Stimulated activated CD4-positive, alpha-beta T cell treated with anti-CD3 and anti-CD28 coated beads, Interleukin-2, amount 100 ng/mL, for 48 hours (primary cell): ENCODE measurements at places on chromosomes 7 and 10.

- DNase-seq = no peak
Measured at GRCh38 chr10:82883603-82884002, 1008.6 kb downstream of the NRG3 start.

DNA sequence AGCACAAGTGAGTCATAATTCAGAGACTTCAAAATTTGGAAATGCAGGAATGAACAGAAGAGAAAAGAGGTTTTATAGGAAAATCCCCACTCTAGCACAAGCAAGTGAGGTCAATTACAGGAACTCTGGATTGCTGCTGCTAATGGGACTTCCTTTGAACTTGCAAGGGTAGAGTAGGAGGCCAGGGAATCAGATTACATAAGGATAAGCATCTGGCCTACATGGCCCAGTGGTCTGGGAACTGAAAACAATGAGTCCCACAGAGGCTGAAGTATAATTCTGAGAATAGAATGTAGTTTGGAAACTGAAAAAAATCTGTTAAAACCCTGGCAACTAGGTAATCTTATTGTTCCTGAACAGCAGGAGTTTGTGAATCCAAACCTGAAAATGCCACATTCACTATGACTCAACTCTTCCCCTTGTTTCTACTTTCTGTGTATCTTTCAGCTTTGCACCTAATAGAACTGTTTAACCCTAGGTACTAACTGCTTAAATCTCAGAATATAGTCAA is 66.5 kb downstream of the CTNNA3 start:
- DNase-seq = no peak

DNA sequence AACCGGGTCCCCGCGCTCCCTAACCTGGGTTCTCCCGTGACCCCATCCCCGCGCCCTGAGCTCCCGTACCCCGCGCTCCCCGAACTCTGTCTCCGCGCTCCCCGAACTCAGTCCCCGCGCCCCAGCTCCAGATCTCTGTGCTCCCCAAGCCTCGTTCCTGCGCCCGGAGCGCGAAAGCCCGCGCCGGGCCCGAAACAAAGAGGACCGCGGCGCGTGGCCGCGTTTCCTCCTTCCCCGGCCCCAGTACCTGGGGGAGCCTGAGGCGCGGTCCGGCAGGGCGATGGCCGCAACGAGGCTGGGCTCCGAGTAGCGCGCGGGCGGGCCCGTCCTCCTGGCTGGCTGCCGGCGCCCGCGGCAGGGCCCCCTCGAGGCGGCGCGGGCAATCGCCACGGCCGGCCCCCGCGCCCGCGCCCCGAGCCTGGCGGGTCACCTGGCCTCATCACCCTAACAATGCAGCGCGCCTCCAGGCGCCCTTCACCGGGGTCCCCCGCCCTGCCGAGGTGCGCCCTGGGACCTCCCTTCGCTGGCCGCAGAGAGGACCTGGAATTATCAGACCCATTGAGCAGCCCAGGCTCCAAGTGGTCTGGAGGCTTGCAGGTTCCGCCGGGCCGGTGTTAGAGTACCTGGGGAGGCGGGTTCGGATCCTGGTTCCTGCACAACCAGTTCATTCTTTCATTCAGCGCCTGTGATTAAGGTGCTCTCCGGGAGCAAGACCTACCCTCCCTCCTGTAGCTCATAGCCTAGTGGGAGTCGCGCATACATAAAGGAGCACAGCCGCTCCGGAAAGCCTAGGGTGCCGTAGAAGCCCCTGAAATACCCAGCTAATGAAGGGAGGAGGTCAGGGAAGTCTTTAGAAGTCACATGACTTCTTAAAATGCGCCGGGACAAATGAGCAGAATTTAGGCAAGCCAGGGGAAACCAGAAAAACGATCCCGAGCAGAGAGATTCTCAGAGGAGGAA is at the start of gene TNS3:
Gene TNS3 (minus strand): TSS at position 308 of the 960 bp plus-strand sequence. CDS start 142,475 bp downstream, outside the sequence.
- DNase-seq = no peak

DNA sequence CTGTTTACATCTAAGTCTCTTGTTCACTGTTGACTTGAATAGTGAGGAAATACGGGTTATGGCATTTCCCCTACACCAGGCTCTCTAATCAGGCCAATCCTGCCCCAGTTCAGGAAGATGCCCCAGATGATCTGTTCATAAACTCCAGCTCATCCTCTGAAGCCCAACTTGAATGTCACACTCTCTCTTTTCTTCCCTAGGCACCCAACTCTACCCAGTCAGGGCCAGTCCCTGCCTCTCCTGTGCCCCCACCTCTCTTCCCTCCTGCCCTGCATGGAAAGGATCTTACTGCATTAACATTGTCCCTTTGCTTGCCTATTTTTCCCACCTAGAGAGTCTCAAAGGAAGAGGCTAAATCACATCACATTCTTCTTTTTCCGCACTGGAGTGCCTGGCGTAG is 10.6 kb upstream of the TRPV6 start:
- no peak for DNase-seq

DNA sequence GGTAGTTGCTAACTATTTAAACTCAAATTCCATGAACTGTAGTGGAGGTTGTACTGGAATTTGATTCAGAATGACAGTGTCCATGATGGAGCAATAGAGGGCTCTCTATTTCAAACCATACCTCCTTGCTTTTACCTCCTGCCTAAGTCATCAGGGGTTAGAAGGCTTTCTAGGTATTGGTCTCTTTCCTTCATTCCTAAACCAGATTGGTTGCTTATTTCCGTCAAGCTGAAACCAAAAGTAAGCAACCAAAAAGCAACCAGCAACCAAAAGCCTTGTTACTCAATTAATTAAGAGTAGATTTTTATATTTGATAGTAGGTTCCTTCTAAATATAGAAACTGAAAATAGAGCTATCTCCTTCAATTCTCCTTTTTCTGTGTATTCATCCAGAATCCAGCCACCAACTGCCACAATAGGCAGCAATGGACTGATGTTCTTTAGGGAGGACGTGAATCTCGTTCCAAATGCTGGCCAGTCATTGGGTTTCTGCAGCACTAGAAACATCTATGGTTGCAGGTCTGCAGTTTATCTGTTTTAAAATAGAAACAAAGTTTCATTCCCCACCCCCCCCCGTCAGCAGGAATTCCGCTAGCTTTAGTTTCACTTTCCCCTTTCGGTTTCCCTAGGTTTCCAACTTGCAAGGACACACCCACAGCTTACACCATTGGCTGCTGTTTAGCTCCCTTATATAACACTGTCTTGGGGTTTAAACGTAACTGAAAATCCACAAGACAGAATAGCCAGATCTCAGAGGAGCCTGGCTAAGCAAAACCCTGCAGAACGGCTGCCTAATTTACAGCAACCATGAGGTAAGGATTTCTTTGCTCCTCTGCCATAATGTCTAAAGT is at the start of gene IFIT1:
Gene IFIT1 (plus strand): TSS at position 717 of the 850 bp plus-strand sequence. CDS start 90 bp downstream, at position 807.
- DNase-seq = no peak

DNA sequence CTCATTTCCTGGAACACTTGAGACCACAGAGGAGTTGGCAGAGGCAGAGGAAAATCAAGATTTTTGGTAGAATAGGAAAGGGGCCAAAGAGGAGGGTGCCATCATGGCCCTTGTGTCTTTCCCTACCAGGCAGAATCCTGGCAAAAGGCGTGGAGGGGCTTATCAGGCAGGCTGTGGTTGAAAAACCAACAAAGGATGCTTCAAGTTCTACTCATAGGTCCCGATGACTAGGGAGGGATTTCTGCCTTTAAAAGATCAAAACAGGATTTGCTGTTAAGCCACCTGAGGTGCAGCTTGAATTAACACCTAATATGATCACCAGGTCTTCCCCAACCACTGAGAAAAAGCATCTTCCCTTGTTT is 45.7 kb downstream of the BPGM start:
- DNase-seq = no peak

DNA sequence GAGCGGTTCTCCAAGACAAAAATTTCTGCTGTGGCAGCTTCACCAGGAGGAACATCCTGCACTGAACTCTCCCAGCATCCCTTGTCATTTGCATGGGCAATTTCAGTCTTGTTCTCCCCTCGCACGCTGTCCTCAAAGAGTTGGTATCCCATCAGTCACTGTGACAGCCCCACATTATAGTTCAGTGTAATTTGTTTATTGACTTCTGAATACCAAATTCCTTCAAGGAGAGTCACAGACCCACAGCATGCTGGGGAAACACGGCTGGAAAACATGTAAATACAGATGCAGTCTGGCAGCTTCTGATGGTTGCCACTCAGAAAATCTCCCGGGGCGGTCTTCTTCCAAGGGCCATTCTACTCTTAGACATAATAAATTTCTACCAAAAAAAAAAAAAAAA is 151.0 kb upstream of the NEBL start:
- DNase-seq = no peak

DNA sequence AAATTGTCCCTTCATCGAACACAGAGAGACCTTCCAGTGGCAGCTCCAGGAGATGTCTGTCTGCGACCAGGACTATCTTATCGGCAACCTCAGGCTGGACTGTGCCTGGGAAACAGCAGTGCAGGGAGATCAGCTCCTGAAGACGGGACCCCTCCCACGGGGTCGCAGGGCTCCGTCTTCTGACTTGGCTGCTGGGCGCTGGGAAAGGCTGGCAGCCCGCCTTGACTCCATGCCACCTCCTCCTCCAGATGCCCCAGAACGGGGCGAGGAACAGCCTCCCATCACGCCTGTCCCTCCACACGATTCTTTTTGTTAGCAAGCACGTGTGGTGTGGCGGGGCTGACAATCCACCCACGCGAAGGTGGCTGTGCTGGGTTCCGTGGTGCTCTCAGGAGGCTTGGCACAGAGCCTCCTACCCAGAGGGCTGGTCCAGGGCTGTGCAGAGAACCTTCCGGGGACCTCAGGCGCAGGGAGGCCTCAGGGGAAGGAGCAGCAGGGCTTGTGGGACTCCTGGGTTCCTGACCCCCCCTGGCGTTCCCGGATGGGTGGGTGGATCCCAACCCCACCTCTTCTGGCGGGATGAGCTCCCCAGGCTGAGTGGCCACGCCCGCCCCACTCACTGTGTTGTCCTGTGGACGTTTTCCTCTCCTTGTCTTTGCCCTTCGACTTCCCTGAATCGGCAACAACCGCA is 47.6 kb upstream of the NKX6-2 start:
- DNase-seq = no peak

GRCh38 chr7:151731022-151731441 is 145.9 kb downstream of the PRKAG2 start:
- no peak for DNase-seq

DNA sequence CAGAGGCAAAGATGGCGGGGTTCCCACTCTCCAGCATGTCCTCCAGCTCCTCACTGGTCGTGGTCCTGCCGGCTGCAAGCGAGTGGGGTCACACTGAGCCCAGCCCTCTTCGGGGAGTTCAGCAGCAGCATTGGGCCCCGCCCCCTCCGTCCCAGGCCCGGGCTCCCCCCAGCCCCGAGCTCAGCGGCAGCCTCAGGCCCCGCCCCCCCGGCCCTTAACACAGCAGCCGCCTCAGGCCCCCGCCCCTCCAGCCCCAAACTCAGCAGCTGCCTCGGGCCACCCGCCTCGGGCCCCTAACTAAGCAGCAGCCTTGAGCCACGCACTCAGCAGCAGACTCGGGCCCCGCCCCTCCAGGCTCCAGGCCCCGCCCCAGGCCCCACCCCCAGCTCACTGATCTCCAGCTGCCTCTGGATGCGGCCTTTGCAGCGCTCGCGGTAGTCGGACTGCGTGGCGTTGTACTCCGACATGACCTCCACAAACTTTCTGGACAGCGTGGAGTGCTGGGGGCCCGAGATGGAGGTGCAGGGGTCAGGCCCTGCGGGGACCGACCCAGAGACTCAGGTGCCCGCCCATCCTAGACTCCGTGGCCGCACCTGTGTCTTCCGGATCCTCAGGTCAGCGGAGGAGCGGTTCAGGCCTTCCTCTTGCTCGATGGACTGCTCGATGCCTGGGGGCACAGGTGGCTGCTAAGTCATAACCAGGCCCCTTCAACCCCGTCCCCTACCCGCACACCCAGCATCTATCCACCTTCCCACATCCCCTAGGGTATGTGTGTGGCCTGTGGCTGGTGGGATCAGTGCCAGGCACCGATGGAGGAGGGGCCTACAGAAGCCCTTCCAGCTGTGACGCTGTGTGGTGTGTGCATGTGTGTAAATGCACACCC is 15.5 kb downstream of the STX1A start:
- peak; percentile 47 for DNase-seq

DNA sequence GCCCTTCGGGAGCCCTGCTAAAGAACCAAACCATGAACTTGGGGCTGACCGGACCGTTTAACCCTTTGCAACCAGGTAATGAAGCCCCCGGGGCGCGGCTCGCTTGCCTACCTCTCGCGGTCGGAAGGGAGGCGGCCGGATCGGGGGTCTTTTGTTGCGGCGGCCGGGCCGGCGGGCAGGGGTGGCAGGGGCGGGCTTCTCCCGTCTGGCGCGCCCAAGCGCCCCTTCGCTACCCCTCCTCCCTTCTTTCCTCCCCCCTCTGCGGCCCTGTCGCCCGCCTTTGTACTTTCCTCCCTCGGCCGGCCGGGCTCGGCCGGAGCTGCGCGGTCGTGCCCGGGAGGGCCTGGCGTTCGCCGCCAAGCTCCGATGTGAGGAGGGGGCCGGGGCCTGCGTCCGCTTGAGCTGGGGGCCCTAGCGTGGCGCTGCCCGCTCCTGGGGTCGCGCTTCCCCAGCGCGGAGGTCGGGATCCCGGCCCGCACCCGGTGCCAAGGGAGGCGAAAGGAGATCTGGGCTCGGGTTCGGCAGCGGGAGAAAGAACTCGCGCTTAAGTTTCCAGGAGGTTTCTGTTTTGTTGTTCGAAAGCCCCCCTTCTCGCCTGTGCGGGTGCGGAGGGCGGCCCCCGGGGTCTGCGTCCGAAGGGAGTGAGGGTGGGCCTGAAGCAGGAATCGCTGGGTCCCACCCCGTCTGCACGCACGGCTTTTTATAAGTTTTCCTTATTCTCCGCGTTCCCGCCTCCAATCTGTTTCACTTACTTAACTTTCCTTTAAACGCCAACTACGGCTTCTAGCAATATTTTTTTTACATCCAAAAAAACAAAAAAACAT is 436.8 kb upstream of the GALNT17 start:
- no peak for DNase-seq

DNA sequence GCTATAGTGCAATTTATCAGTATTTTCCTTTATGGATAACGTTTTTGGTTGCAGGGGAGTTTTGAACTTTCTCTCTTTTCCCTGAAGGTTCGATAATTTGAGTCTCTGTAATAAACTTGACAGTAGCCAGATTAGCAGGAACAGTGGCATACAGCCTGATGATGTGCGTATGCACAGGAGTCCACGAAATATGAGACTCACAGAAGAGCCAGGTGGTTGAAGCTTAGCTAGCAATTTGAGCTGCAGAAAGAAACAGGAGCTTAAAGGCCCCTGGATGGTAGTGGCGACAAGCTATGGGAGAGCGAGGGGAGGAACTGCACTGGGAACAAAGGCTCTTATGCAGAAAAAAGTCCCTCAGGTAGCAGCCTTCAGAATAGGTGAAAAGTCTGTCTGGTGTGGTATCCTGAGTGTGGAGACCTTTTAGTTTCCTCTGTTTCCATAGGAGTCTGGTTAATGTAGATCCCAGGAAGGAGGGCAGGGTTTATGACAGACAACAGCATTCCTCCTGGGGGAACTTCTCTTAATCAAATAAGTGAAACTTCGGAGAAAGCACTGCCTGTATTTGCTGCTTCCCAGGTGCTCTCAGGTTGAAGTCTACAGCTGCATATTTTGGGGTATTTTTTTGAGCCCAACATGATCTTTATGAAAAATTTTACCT is 32.7 kb downstream of the FANK1 start:
- DNase-seq = no peak

- DNase-seq = no peak
Measured at GRCh38 chr7:87541648-87542047, 59.0 kb downstream of the ABCB1 start.

GRCh38 chr7:68977385-68978055 is 620.8 kb upstream of the AUTS2 start:
- no peak for DNase-seq
